ENCODE measurements at places on chromosomes 13 and 19.
A peak's percentile ranks its signal among the peaks of the same experiment; 100 is the strongest.

DNA sequence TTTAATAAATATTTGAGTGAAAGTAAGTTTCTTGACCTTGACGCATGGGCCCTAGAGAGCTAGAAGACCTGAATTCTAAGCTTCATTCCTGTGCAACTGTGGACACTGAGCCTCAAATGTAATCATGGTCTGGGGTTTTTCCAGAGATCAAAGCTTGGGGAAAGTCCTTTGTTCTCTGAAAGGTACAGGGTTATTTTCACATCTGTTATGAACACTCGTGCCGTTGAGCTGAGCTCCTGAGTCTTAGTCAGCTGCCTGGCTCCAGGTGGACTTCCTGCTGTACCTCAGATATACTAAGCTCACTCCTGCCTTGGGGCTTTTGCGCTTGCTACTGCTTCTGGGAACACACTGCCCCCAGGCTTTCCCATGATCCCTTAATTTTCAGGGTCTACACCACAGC is 7.5 kb upstream of the ZBTB32 start:
- peaks cover 19% of the 10 kb centered on the region for H3K4me1 ChIP-seq
- H3K27ac ChIP-seq, result no peak overlapping the region
- H3K27me3 ChIP-seq, result no peaks in the 10 kb centered on the region
- no peaks in the 10 kb centered on the region for H3K36me3 ChIP-seq
- DNase-seq, result no peak

GRCh38 chr13:75760131-75761021 is 124.2 kb downstream of the LMO7 start:
- no peaks in the 10 kb centered on the region for H3K27me3 ChIP-seq
- peaks cover 41% of the 10 kb centered on the region for H3K4me1 ChIP-seq
- H3K4me3 ChIP-seq, result no peak overlapping the region
- no peaks in the 10 kb centered on the region for H3K36me3 ChIP-seq
- H3K27ac ChIP-seq, result no peak overlapping the region
- no peak for DNase-seq

GRCh38 chr13:79212064-79212619 is 193.9 kb downstream of the RBM26 start:
- H3K36me3 ChIP-seq, result no peaks in the 10 kb centered on the region
- H3K4me3 ChIP-seq, result no peak overlapping the region
- H3K27ac ChIP-seq, result no peak overlapping the region
- no peak for DNase-seq

- H3K36me3 ChIP-seq, result peaks cover 22% of the 10 kb centered on the region
- H3K4me3 ChIP-seq, result no peak overlapping the region
- no peak overlapping the region for H3K27ac ChIP-seq
- no peaks in the 10 kb centered on the region for H3K27me3 ChIP-seq
- peaks cover 20% of the 10 kb centered on the region for H3K4me1 ChIP-seq
These were observed 13.3 kb downstream of the TDRD3 start for GRCh38 chr13:60410299-60410698.

- no peak for DNase-seq
- no peak overlapping the region for H3K4me3 ChIP-seq
- no peak overlapping the region for H3K27ac ChIP-seq
- peaks cover 69% of the 10 kb centered on the region for H3K27me3 ChIP-seq
These were observed 21.5 kb downstream of the NFIX start for GRCh38 chr19:13016628-13017305.

DNA sequence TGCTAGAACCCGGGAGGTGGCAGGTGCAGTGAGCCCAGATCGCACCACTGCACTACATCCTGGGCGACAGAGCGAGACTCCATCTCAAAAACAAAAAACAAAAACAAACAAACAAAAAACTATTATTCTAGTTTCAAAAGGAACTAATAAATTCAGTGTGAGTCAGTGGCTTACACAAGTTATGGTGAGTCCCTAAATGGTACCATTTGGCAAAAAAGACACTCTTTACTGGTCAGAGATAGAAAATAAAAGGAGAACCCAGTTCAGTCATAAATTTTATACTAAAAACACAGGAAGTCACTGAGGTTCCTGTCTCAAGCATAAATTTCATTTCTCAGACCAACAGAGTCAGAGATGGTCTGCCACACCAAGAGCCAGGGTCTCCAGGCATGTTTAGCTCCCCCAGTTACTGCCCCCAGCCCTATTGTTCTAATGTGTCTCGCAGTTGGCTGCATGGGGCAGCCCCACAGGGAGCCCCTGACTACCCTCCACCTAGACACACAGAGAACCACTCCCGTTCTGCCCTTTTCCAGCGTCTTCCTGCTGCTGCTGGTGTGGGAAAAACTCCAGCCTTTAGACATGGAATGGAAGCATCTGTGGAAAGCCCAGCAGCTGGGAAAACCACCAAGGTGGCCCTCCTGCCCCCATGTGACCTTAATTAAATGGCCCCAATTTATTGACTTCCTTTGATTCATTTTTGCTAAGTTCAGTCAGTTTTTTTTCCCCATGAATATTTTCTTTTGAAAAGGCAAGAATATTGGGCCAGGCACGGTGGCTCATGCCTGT is 12.2 kb downstream of the THSD1 start:
- no peaks in the 10 kb centered on the region for H3K4me1 ChIP-seq
- no peaks in the 10 kb centered on the region for H3K36me3 ChIP-seq
- DNase-seq, result no peak
- no peak overlapping the region for H3K27ac ChIP-seq
- peaks cover 7% of the 10 kb centered on the region for H3K27me3 ChIP-seq

- no peaks in the 10 kb centered on the region for H3K27me3 ChIP-seq
- DNase-seq, result no peak
- no peaks in the 10 kb centered on the region for H3K36me3 ChIP-seq
- H3K4me1 ChIP-seq, result no peaks in the 10 kb centered on the region
- H3K4me3 ChIP-seq, result no peak overlapping the region
These were observed 209.6 kb downstream of the OLFM4 start for GRCh38 chr13:53238261-53238660.

- no peak overlapping the region for H3K27ac ChIP-seq
- no peak overlapping the region for H3K4me3 ChIP-seq
- peaks cover 29% of the 10 kb centered on the region for H3K27me3 ChIP-seq
- peaks cover 38% of the 10 kb centered on the region for H3K4me1 ChIP-seq
- peak; percentile 77 for DNase-seq
- no peaks in the 10 kb centered on the region for H3K36me3 ChIP-seq
These were observed 9.4 kb upstream of the CEACAM16 start for GRCh38 chr19:44689290-44690130.

DNA sequence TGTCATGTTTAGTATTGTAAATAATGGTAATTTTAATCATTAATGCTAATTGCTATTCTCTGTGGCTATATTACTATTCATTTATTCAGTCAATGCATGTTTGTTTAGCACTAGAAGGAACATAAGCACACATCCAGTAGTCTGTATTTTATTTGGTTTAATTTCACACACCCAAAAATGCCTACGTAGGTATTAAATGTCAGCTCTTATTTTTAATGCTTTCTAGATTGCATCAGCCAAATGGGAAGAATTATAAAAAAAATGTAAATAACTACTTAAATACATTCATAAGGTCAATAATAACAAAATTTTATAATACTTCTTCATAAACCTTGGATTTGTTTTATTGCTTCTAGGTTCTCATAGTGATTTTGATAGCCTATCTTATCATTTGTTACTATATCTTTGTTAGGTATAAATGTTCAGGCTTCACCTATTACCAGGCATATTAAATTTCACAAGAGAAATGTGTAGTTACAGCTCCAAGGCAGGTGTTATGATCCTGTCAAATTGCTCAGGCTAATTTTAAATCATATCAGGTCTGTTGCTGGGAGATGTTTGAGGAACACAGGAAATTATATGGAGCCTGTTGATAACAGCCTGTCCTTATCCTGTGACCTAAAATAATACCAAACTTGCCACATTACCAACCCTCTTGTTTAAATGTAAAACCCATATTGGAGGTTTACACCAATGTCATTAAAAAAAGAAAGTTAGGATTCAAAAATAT is 34.4 kb downstream of the ITGBL1 start:
- H3K27me3 ChIP-seq, result peaks cover 4% of the 10 kb centered on the region
- H3K36me3 ChIP-seq, result no peaks in the 10 kb centered on the region
- H3K4me1 ChIP-seq, result no peaks in the 10 kb centered on the region
- no peak for DNase-seq

GRCh38 chr13:77691871-77692270 is 5.6 kb upstream of the SLAIN1 start:
- no peak overlapping the region for H3K4me3 ChIP-seq
- peaks cover 13% of the 10 kb centered on the region for H3K4me1 ChIP-seq
- H3K27ac ChIP-seq, result no peak overlapping the region
- no peaks in the 10 kb centered on the region for H3K36me3 ChIP-seq
- H3K27me3 ChIP-seq, result peaks cover 32% of the 10 kb centered on the region

DNA sequence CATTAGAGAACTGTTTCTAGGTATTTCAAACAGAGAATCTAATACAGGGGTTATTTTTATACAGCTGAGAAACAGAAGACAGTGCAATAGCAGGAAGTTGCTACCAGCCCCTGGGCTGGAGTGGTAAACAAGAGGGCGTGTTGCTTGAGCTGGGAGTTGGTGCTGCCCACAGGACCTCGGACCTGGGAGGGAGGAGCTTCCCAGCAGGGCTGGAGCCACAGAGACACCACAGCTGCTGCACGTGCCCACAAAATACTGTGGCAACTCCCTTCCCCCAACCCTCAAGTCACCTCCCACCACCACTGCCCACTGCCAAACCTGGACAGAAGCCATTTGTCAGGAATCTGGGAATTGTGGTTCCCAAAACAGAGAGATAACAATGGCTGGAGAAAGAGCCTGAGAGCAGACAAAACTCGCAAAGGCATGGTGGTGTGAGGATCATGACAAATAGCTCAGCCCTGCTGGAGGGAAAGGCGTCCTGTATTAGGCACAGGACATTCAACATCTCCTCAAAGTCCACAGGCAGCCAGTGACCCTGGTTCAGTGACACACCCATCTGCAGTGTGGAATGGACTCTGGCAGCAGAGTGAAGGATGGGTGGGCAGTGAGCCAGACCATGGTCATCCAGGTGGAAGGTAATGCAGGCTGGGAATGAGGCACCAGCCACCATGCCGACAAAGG is 57.2 kb downstream of the SPATA13 start:
- H3K36me3 ChIP-seq, result no peaks in the 10 kb centered on the region
- peak overlapping the region; percentile 53 for H3K27ac ChIP-seq
- no peaks in the 10 kb centered on the region for H3K27me3 ChIP-seq
- H3K4me3 ChIP-seq, result no peak overlapping the region
- H3K4me1 ChIP-seq, result peaks cover 27% of the 10 kb centered on the region

Data from activated CD4-positive, alpha-beta memory T cell treated with anti-CD3 and anti-CD28 coated beads, Interleukin-2, amount 10 ng/mL, durations not matched to agents 7 days and 5 days (primary cell).